ENCODE measurements at places on chromosomes 7 and 10.

DNA sequence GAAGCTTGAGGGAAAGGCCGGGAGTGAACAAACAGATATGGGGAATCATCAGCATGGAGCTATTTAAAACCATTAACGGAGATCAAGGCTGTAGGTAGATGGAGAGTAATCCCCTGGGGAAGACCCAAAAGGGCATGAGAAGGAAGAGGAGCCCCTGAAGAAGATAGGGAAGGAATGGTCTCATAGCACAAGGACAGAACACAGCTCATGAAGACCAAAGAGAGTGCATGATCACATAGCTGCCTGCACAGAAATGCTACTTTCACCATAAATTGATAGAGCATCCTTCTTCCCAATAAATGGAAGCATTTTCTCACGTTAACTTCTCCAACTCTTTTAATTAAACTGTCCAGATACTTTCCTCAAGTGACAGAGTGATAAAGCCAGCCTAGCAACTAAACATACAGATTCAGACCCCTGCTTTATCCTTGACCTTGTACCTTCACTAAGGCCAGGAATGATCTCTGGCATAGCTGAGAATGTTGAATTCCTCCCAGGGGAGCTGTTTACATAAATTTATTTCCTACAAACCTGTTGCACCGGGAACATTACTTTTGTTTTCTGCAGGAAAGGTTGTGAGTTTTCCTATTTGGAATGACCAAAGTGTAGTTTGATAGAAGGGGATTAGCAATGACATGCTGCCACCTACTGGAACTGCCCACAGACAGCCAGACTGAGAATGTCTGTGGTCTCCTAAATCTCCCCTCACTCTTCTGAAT lies 110.8 kb upstream of the LRGUK start:
- H3K4me1 ChIP-seq: no peaks in the 10 kb centered on the region
- H3K27me3 ChIP-seq: no peaks in the 10 kb centered on the region
- no peak for DNase-seq
- no peak overlapping the region for H3K4me3 ChIP-seq
- no peaks in the 10 kb centered on the region for H3K36me3 ChIP-seq

GRCh38 chr7:79507131-79507530 lies 53.7 kb upstream of the MAGI2 start:
- H3K4me3 ChIP-seq: no peak overlapping the region
- H3K36me3 ChIP-seq: no peaks in the 10 kb centered on the region
- no peak overlapping the region for H3K27ac ChIP-seq
- H3K27me3 ChIP-seq: no peaks in the 10 kb centered on the region
- no peak for DNase-seq
- no peaks in the 10 kb centered on the region for H3K4me1 ChIP-seq

DNA sequence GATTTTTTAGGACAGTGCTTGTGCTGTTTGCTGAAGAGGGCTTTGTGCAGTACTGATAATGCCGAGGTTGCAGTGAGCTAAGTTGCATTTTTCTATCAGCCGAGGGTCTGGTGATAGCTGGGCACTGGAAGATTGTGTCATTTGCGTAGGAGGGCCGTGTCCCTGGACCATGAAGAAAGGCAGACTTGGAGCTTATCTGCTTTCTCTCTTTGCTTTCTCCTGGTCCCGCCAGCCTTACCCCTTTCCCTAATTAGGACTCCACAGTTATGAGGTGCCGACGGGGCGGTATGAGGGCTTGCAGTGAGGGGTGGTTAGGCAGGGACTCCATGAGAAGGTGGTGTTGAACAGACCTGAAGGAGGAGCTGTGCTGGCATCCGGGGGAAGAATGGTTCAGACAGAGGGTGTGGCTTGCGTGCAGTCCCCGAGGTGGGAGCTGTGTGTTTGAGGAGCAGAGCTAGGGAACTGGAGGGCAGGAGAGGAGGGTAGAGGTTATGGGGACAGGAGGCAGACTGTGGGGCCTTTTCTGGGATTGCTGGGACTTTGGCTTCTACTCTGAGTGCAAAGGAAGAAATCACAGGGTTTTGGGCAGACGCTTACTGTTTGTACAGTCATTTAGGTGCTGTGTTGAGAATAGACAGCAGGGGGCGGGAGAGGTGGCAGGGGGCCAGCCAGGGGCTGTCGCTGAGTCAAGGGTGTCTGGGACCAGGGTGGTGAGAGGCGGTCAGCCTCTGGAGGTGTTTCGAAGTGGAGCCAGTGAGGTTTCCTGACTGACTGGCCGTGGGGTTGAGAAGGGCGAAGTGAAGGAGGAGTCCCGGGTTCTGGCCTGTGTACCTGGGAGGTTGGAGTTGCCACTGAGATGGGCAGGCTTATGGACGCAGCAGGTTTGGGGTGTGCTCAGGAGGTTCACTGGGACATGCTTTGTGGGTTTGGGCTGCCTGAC lies 43.4 kb downstream of the PRF1 start:
- H3K27me3 ChIP-seq: no peaks in the 10 kb centered on the region
- DNase-seq: peak; percentile 80
- H3K4me1 ChIP-seq: peaks cover 3% of the 10 kb centered on the region
- no peak overlapping the region for H3K27ac ChIP-seq

DNA sequence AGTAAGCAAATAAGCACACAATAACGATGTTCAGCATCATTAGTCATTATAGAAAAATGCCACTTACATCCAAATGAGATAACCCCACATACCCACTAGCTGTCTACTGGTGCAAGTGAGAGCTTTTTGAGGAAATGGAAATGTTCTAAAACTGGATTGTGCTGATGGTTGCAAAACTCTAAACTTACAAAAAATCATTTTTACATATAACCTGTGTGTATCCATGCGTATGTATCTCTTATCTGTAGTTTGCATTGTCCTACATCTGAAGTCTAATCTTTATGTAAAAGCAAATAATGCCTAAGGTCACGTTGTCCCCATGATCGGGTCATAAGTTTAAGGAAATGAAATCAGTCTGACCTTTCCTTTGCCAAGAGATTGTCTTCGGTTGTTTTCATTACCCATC lies 81.6 kb upstream of the DNAJB6 start:
- H3K4me3 ChIP-seq: no peak overlapping the region
- no peak overlapping the region for H3K27ac ChIP-seq
- H3K36me3 ChIP-seq: peaks cover 15% of the 10 kb centered on the region
- H3K27me3 ChIP-seq: no peaks in the 10 kb centered on the region
- H3K4me1 ChIP-seq: no peaks in the 10 kb centered on the region

GRCh38 chr10:369684-370448 lies 234.6 kb downstream of the ZMYND11 start:
- DNase-seq: no peak
- no peak overlapping the region for H3K4me3 ChIP-seq
- peaks cover 2% of the 10 kb centered on the region for H3K4me1 ChIP-seq
- H3K27me3 ChIP-seq: no peaks in the 10 kb centered on the region
- no peak overlapping the region for H3K27ac ChIP-seq

GRCh38 chr7:68682910-68683309 lies 915.4 kb upstream of the AUTS2 start:
- no peaks in the 10 kb centered on the region for H3K4me1 ChIP-seq
- DNase-seq: no peak
- no peaks in the 10 kb centered on the region for H3K36me3 ChIP-seq
- no peaks in the 10 kb centered on the region for H3K27me3 ChIP-seq

DNA sequence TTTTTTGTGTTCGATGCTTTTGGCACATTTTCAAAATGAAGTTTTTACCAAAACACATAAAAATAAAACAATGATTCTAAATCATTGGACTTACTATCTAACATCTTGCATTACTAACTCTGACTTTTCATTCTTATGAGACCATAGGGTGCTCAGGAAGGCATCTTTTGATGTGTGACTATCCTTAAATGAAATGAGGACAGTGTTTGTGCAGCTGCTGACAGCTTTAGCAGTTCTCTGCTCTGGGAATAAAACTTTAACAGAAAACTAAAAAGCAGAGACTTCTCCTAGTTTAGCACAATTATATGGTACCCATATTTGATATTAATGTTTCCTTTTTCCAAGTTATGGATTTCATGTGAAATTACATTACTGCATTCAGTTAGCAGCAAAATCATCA lies 471.6 kb downstream of the ARL4A start:
- no peak for DNase-seq
- H3K4me1 ChIP-seq: no peaks in the 10 kb centered on the region
- H3K4me3 ChIP-seq: no peak overlapping the region
- H3K27me3 ChIP-seq: no peaks in the 10 kb centered on the region

DNA sequence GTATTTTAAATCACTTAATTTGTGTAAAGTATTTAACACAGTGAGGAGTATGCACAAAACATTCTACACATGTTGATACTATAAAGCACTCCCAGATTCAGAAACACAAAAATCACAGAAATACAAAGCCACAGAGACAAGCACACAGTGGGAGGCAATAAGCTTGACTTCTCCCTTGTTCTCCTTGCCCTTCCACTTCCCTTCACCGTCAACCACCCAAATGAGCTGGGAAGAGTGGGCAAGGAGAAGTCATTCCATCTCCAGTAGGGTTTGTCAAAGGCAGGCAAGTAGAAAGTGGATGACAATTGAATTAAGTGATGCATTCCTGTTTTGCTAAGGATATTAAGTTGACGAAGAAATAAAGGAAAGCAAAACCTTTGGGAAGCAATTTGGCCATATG lies 4.2 kb upstream of the TMEM139 start:
- no peak for DNase-seq
- H3K27me3 ChIP-seq: no peaks in the 10 kb centered on the region
- no peak overlapping the region for H3K27ac ChIP-seq
- no peak overlapping the region for H3K4me3 ChIP-seq

DNA sequence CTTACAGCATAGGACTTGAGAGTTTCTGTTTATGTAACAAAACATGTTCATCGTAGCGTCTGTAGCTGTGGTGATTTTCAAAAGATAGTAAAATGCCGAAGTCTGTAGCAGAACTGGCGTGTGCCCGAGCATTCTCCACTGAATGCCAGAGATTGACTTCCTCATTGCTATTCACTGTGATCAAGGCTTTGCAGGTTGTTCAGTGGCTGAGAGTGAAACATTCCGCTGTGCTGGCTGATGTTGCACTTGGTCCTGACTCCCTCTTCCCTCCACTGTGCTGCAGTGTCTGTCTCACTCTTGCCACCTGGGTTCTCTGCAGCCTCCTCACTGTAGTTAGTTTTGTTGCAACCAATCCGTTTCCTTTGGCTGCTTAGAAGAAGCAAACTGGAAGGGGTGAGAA lies 37.6 kb downstream of the FHIP2A start:
- peaks cover 47% of the 10 kb centered on the region for H3K36me3 ChIP-seq
- H3K27ac ChIP-seq: no peak overlapping the region
- no peak for DNase-seq

DNA sequence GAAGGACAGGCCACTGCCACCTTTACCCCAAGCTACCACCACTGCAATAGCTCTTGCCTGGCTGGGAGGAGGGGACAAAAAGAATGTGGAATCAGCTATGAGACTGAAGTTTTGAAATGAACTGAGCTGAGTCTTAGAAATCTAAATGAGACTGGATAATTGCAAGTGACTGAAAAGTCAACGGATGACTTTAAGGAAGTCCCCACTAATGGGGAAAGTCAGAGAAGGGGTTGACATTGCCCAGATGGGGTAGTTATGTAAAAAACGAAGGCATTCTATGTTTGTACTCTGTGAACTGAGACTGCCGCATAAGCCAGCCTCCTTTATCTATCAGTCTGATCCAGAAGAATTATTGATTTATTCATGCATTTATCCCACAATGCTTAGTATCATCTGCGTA lies 67.2 kb downstream of the RBM20 start:
- no peaks in the 10 kb centered on the region for H3K27me3 ChIP-seq
- no peaks in the 10 kb centered on the region for H3K4me1 ChIP-seq
- no peak for DNase-seq
- no peak overlapping the region for H3K27ac ChIP-seq

DNA sequence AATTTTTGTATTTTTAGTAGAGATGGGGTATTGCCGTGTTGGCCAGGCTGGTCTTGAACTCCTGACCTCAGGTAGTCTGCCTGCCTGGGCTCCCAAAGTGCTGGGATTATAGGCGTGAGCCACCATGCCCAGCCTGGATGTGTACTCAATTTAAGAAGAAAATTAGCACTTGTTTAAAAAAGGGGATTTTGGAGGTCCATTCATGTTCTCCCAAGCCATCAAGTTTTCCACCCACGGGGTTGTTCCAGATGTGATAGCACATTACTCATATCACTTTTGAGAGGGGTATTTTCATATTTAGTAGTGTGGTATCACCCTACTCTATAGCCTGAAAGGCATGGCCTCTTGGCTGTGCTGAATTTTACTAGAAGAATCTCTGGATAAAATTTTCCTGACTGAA lies 10.5 kb upstream of the SLC26A3 start:
- no peak for DNase-seq
- no peak overlapping the region for H3K4me3 ChIP-seq
- H3K27ac ChIP-seq: no peak overlapping the region
- H3K36me3 ChIP-seq: no peaks in the 10 kb centered on the region
- H3K27me3 ChIP-seq: no peaks in the 10 kb centered on the region
- no peaks in the 10 kb centered on the region for H3K4me1 ChIP-seq
